Hematopoietic multipotent progenitor cell (in vitro differentiated cells): ENCODE measurements at places on chromosomes 5 and 9. TPM values are rescaled to one million over a fixed set of nuclear protein-coding genes. Genes with fewer than 3 reads are reported as not detected.

- no peak for DNase-seq
These were observed 1263.2 kb upstream of the CDH6 start for GRCh38 chr5:29930316-29930715.

Gene HBEGF
- 3.0 TPM for total RNA-seq

Gene HK3
- 3.5 TPM for total RNA-seq

- no peak for DNase-seq
These were observed 13.4 kb downstream of the AK8 start for GRCh38 chr9:132864691-132865090.

DNA sequence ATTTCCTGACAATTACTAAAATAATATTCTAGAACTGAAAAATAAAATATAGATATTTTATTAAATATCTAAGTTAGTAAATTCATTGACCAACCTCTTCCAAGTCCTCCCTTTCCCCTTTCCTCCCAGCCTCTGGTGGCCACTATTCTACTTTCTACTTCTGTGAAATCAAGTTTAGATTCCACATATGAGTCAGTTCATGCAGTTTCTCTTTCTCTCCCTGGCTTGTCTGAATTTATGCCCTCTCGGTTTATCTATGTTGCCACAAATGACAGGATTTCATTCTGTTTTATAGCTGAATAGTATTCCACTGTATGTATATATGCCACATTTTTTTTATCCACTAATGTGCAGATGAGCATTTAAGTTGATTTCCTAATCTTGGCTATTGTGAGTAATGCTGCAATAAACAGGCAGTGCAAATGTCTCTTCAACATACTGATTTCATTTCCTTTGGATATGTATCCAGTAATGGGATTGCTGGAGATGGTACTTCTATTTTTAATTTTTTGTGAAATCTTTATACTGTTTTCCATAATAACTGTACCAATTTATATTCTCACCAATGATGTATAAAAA lies 52.3 kb downstream of the WDR36 start:
- no peak for DNase-seq

Gene FNIP1
- 45.8 TPM for total RNA-seq

Gene SPATA6L
- total RNA-seq, result not detected

DNA sequence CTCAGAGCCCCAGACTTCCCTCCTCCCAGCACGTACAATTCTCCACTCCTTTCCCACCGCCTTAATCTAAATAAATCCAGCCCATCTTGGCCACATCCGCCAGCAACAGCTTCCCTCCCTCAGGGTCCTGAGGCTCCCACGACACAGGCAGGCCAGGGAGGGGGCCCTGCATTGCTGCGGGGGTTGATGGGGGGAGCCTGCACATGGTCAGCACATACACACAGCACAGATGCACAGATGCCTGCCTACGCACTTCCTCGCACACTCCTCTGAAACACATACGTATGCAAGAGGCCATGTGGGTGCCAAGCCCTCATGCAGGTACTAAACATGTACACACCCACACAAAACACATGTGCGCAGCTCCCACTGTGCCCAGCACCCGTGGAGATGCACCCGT lies 14.8 kb downstream of the PDGFRB start:
- DNase-seq, result no peak

DNA sequence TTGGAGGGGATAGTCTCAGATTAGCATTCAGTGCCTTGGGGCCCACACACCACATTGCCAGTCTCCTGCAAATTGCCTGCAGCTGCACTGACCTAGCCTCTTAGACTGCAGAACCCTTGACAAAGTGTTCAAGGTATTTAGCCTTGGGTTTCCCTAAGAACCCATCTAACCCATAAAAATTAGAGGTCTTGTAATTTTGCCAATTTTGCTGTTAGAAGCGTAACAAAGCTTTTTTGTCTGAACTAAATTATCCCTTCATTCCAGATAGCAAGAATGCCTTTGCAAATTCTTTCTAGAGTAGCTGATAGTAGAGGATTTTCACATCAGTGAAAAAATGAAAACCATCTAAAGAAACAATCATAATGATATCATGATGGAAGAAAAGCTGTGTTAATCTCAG lies 74.0 kb upstream of the CCNG1 start:
- DNase-seq, result no peak

- DNase-seq, result no peak
These were observed 120.1 kb downstream of the SNX18 start for GRCh38 chr5:54637654-54638053.

Gene CEL
- total RNA-seq, result 1.3 TPM

DNA sequence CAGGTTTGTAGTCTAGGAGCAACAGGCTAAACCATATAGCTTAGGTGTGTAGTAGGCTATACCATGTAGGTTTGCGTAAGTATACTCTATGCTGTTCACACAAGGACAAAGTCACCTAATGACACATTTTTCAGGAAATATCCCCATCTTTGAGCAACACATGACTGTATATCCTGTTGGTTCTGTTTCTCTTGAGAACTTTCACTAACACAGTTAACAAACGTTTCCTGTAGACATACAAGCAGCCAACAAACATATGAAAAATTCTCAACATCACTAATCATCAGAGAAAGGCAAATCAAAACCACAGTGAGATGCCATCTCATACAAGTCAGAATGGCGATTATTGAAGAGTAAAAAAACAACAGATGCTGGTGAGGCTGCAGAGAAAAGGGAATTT lies 68.2 kb downstream of the NR2F1-AS1 start:
- DNase-seq, result no peak

DNA sequence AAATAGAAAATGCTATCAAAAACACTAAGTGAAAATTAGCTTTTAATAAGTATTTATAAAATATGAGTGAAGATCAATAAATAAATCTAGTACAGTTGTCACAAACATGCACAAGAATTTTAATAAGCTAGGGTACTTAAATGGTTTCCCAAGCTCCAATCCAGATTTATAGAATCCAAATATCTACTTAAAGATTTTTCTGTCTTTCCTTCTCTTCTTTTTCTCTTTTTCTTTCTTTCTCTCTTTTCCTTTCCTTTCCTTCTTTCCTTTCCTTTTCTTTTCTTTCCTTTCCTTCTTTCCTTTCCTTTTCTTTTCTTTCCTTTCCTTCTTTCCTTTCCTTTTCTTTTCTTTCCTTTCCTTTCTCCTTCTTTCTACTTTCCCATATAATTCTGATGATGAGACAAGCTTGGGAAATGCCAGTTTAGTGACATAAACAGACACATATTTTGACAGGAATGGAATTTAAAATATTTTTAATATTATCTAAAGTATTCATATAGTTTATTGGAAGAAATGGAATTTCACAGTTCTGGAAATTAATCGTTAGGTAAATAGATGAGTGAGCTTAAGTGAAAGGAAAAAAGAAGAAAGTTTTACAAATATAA lies 832.8 kb downstream of the NR2F1-AS1 start:
- no peak for DNase-seq
